ENCODE measurements at places on chromosomes 3 and 15.

DNA sequence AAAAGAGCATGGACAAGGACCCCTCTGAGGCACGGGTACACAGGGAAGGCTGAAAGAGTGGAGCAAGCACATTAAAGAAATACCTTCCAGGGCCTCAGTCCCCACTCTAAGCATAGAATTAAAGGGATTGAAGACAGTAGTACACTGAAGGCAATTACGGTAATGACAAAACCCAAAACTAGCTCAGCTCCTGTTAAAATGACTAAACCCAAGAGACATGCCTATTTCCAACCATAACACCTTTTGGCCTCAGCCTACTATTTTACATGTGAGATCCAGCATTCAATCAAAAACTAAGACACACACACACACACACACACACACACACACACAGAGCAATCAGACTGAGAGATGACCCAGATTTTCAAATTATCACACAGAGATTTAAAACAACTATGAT is 19.8 kb downstream of the MAP4 start:
- no peak for DNase-seq

- DNase-seq: no peak
Observed at GRCh38 chr3:177169936-177170722, 27.2 kb downstream of the TBL1XR1 start.

- peak; percentile 41 for DNase-seq
Observed at GRCh38 chr15:38817427-38818156, 253.0 kb upstream of the RASGRP1 start.

GRCh38 chr3:46517016-46517783 is 19.4 kb downstream of the RTP3 start:
- DNase-seq: no peak

DNA sequence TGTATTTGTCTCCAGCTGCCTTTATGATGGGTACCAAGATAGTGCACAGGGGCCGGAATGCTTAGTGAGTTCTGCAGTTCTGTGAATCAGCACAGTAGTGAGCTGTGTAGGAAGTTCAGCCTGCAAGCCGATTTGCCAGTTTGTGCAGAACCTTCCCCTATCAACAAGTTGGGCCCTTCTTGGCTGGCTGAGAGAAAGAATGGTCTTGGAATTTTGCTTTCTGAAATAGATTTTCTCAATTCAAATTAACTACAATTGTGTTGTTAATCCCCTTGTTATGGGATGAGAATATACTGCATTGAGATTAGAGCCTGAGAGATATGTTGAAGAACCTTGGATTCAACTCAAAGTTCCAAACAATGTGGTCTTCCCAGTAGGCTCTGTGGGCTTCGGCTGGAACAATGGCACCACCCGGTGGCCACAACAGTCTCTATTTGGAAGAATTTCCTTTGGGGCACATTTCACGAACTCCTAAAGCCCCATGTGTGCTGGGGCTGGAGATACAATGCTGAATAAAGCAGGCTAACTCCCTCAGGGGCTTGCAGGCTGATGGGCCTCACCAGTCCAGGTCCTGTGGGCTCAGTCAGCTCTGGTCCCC is 59.1 kb downstream of the TRIM42 start:
- no peak for DNase-seq

- no peak for DNase-seq
Observed at GRCh38 chr3:71573181-71573580, 10.3 kb downstream of the FOXP1 start.

DNA sequence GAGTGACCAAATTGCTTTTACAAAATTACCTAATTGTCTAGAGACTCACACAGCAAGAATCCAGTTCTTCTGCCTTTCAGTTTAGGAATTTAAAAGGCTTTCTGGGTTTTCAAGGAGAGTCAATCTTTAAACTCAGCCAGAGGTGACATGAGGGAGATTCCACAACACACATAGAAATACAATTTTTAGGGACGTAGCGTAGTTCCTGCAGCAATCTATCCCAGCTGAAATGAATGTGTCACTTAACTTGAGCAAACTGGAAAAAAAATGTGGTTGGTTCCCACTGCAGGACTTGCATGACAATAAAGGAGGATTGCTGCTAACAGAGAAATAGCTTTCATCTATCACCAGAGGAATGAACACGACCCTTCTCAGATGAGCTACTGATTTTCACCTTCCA is 269.7 kb downstream of the OTOL1 start:
- DNase-seq: no peak

DNA sequence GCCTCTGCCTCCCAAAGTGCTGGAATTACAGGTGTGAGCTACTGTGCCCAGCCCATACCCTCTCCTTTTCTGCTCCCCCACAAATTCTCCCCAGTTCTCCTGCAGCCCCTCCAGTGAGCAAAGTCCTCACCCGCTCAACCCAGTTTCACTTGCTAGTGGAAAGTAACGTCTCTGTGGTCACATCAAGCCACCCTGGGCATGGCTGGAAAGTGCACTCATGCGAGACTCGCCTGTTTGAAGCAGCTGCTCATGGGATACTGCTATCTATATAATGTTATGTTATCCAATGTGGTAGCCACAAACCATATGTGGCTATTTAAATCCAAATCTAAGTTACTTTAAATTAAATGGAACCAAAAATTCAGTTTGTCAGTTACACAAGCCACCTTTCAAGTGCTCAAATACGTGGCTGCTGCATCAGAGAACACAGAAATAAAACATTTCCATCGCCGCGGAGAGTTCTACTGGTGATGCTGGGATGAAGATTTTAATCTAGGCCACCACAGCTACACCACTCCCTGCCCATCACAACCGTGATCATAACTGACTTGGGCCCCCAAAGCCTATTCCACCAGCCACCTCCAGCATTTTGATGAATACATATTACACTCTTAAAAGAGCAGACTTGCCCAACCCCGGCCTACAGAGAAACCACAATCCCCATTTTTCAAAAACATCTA is 119.4 kb downstream of the LIPC start:
- no peak for DNase-seq

DNA sequence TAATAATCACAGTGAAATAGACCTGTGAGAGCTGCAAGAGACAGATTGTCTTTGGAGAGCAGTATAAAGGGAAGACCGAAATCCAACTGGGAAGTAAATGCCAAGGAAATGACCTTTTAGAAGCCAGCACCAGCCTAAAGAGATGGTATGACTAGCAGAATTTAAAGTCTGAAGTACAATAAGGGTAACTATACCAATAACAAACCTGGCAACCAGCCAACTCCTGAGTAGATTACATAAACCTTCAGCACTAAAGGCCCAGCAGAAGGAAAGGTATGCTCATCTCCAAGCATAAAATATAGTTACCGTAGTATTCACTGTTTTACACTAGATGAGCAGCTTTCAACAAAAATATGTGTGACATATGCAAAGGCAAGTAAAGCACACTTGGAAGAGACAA is 155.1 kb upstream of the SATB1 start:
- DNase-seq: no peak

- no peak for DNase-seq
Observed at GRCh38 chr15:95377258-95377852, 953.1 kb upstream of the NR2F2 start.

DNA sequence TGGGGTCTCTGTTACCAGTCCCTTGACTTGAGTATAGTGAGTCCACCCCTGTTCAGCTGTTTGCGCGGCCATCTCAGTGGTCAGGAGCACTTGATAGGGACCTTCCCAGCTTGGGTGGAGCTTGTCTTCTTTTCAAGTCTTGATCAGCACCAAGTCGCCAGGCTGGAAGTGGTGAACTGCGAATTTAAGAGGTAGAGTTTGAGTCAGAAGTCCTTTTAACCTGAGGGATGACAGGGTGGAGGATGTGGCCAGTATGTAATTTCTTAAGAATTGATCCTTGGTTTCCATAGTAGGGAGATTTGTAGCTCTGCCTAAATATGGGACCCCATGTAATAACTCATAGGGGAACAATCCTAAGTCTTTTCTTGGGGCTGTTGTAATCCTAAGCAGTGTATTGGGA is 86.3 kb upstream of the XCR1 start:
- DNase-seq: no peak

DNA sequence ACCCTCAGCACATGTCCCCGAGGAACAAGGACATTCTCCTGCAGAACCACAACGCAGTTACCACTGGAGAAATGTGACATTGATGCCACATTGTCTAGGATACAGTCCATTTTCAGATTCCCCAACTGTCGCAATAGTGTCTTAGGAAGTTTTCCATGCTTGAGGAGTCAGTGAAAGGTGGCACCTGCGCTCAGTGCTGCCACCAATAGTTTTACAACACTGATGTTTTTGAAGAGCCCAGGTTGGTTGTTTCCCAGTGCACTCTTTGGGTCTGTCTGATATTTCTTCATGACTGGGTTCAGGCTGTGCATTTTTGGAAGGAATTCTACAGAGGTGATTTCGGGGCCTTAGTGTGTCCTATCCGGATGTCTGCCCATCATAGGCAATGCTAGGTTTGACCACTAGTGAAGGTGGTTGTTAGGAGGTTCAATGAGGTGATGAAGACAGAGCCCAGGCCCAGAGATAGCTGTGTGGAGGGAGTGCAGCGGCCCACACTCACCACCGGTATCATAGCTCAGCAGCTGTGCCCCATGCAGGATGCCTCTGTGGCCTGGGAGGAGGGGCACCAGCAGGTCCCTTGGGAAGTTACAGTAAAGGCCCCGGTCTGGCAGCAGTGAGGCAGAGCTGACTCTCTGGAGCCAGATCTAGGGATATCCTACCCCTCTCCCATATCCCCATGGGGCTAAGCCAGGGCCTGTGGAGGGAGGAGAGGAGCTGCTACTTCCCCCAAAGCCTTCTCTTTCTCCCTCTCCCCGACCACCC is 96.6 kb downstream of the DNAJB8 start:
- DNase-seq: no peak

DNA sequence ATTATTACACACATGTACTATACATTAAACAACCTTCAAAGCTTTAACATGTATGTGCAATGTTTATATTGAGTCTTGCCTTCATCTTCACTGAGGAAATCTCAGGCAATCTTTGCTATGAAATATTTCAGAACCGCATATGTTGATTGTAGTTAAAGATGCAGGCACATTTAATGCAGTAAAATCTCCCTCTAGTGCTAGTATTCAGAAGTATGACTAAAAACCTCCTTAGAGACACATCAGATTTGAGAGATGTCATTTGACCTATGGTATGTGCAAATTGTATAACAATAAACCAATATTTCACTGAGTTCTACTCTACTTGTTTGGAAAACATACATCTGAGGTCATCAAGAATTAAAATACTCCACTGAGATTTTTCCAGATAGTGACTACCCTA is 123.8 kb upstream of the C15orf61 start:
- no peak for DNase-seq

GRCh38 chr3:58206406-58207011 is 4.3 kb downstream of the DNASE1L3 start:
- DNase-seq: no peak

- no peak for DNase-seq
Observed at GRCh38 chr3:72033666-72034428, 248.9 kb upstream of the PROK2 start.

DNA sequence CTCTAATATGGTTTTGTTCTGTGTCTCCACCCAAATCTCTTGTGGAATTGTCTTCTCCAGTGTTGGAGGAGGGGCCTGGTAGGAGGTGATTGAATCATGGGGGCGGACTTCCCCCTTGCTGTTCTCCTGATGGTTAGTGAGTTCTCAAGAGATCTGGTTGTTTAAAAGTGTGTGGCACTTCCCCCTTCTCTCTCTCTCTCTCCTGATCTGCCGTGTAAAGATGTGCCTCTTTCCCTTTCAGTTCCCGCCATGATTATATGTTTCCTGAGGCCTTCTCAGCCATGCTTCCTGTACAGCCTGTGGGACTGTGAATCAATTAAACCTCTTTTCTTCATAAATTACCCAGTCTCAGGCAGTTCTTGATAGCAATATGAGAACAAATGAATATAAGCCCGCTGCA is 33.1 kb downstream of the RETNLB start:
- no peak for DNase-seq

- DNase-seq: no peak
Observed at GRCh38 chr15:71781179-71781964, 29.0 kb upstream of the NR2E3 start.

DNA sequence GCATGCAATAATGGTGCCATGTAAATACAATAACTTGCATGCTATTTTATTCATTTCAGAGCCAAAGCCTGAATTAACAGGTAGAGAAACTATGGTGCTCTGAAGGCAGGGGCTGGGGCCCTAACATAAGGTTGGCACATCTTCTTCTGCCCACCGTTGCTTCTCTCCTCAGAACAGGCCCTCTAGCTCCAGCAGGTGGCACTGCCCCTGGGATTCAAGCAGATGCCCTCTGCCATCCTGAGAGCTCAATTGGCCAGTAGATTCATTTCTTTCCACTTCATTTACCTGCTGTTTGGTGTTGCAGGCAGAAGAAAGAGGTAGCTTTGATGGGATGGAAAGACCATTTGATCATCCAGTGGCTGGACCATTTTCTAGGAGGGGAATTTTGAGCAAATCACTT is 130.5 kb downstream of the FOXB1 start:
- no peak for DNase-seq

DNA sequence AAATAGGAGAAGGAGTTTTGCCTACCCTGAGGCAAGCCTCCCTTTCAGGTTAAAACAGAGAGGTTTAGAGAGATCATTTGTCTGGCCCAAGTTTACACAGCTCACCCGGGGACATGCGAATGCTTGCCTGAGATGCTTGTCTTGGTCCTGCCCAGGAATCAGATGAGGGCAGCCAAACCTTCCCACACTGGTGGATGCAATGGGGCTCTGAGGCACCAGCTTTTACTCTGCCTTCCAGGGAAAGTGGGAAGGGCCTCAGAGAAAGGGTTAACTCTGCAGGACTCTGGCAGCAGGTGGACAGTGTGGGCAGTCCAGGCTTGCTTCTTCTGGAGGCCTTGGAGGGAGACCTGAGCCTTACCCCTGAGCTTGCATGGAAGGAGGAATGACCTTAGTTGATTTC is 90.0 kb downstream of the LRRK1 start:
- DNase-seq: no peak

DNA sequence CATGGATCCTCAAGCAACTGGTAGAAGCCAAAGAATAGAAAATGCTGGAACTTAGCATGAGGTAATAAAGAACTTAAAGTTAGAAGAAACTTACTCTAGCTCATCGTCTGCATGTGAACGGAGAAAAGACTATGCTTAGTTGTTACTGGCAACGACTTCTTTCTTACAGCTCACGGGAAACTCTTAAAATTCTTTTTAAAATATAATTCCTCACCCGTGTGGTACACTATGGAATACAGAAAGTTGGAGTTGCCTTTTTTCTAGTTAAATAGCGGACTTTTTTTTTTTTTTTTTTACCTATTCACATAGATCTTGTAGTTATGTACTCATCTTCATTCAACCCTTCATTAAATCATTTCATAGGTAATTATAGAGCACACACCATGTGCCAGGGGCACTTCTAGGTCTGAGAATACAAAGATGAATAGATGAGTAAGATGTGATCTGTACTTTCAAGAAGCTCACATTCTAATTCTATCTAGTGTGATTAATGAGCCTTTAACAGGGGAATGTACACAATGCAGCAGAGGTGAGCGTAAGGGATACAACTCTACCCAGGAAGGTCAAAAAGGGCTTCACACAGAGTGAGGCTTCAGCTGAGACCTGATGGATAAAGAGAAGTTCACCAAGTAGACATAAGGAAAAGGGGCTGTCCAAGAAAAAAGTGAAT is 18.4 kb upstream of the KCNMB2 start:
- DNase-seq: no peak
